ENCODE measurements at places on chromosomes 11 and 22.

DNA sequence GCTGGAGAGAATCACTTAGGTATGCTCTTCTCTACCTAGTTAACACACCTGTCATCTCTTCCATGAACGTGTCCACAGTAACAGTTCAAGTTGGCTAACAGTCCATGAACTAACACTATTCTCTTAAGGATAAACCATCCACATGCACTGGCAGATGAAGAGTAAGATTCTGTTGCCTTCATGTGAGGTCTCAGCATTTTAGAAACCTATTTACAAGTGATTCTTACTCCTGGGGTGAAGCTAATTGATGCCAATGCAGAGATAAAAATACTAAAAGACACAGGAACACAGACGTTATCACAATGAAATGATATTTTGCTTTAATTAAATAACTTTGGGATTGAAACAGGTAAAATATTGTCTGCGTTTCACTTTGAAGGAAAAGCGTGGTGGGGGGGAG lies 1.3 kb downstream of the LRRC4C start:
- no peak for DNase-seq

- DNase-seq, result no peak
Measured at GRCh38 chr11:14029440-14029839, 66.9 kb downstream of the SPON1 start.

DNA sequence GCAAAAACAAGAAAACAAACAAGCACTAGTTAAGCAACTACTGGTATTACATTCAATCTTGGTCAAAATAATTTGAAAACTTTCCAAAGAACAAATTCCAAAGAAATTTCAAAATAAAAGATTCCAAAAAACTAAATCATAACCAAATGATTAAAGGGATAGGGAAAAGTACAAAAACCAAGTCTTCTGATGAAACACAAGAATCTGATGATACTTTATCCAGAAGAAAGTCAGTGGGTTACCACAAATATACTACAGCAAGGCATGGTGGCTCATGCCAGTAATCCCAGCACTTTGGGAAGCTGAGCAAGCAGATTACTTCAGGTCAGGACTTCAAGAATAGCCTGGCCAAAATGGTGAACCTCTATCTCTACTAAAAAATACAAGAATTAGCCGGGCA lies 59.1 kb downstream of the NUP98 start:
- DNase-seq, result no peak

- no peak for DNase-seq
Measured at GRCh38 chr22:20464912-20465758, 27.5 kb upstream of the SCARF2 start.

- no peak for DNase-seq
Measured at GRCh38 chr11:85718991-85719807, 33.2 kb upstream of the CCDC89 start.

DNA sequence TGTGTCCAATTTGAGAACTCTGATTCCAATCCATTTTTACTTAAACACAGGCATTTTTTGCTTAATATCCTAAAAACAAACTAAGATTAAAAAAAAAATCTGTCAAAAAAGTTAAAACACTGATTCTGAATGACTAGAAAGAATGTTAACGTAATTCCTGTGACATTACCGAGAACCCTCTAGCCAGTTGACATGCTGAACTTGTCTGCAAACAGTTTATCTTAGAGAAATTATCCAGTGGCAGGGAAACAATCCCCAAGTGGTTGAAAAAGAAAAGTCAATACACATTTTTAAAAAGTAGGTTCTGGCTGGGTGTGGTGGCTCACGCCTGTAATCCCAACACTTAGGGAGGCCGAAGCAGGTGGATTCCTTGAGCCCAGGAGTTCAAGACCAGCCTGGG lies 11.6 kb downstream of the KMT5B start:
- DNase-seq, result no peak

DNA sequence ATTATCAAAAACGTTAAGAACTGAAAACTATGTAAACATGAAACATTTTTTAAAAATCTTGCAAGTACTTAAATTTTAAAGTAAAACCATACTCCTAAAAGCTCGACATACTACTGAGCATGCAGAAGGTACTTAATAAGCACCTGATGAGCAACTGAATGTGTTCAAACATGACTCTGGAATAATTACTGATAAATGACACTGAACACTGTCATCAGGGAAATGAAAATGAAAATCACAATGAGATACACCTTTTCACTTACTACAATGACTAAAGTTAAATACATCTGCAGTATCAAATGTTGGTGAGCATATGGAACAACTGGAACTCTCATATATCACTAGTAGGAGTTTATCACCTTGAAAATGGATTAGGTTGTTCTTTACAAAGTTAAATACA lies 65.2 kb downstream of the PICALM start:
- no peak for DNase-seq

DNA sequence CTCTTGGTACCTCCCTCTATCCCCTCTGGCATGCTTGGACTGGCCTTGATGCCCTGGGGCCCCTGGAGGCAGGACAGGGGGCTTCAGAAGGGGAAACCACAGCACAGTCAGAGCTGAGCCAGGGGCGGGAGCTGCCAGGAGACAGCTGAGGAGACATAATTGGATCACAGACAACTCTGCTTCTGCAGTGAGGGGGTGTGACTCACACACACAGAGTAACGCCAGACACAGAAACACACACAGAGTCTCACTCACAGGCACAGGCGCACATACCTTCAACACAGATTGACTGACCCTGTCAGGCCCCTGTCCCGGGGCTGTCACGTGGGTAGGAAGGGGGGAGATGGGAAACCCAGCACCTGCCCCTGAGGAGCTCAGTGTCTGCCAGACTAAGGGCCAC lies 20.6 kb downstream of the STARD10 start:
- no peak for DNase-seq

DNA sequence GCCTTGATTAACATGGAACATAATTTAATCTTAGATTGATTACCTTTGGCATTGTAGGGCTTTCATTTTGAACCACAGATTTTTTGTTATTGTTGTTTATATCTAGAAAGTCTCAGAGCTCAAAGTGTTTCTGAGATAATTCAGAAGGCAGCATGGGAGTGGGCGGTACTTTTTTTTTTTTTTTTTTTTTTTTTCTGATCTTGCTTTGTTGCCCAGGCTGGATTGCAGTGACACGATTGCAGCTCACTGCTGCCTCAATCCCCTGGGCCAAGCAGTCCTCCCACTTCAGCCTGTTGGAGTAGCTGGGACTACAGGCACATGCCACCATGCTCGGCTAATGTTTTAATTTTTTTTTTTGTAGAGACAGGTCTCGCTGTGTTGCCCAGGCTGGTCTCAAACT lies 21.5 kb downstream of the CAT start:
- no peak for DNase-seq

DNA sequence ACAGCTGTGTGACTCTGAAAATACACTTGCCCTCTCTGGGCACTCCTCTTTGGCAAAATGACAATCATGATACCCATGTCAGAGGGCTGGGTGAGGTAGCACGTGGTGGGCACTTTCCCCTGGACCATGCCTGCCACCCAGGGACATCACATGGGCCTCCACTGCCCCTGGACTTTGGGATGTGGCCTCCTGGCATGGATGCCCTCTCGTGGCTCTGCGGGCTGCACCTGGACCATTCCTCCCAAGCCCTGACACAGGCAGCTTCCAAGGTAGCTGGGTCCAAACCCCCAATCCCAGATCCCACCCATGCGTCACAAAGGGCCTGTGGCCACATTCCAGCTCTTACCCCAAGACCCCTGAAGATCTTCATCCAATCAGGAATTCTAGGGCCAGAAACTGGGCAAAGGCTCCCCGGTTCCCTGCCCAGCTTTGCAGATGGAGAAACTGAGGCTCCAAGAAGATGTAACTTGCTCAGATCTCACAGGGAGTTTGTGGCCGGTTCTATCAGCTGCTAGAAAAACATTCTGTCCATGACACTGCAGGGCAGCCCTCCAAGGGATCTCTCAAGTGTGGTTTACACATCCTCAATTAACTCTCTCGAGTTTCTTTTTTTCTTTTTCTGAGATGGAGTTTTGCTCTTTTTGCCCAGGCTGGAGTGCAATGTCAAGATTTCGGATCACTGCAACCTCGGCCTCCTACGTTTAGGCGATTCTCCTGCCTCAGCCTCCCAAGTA lies 35.4 kb upstream of the CYB5R3 start:
- DNase-seq, result no peak

DNA sequence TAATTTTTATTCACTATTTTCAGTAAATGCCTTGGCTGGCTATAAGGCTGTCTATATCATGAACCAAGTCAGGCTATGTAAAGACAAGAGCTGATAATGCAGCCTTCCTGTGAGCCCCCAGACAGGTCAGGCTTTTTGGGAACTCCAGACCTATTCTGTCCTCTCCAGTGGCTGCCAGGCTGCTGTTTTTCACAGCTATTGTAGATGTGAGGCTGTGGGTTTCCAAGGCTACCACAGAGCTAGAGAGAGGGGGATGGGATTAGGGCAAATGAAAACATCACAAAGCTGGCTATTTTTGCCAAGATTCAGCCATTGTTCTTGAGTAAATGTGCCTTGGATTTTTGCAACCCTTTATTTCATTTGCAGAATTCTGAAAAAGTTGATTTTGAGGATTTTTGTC lies 55.7 kb upstream of the SORL1-AS1 start:
- no peak for DNase-seq

DNA sequence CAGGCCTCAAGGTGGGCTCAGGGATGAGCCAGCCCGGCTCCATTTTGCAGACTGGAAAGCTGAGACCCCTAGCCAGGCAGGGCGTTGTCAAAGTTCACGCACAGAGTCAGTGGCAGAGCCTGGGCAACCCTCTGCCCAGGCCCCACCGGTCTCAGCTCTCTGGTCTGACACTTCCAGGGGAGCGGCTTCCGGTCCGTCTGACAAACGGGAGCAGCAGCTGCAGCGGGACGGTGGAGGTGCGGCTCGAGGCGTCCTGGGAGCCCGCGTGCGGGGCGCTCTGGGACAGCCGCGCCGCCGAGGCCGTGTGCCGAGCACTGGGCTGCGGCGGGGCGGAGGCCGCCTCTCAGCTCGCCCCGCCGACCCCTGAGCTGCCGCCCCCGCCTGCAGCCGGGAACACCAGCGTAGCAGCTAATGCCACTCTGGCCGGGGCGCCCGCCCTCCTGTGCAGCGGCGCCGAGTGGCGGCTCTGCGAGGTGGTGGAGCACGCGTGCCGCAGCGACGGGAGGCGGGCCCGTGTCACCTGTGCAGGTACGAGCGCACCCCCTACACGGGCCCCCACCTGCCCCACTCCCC lies 36.0 kb downstream of the CD6 start:
- no peak for DNase-seq

Measured in activated CD4-positive, CD25-positive, alpha-beta regulatory T cell (primary cell).